NCI-H748 treated with DMSO at 0.1 percent for 48 hours (cell line): ENCODE measurements at places on chromosomes 5 and 9.

- DNase-seq: no peak
Measured at GRCh38 chr5:17282283-17283120, 65.1 kb downstream of the BASP1 start.

DNA sequence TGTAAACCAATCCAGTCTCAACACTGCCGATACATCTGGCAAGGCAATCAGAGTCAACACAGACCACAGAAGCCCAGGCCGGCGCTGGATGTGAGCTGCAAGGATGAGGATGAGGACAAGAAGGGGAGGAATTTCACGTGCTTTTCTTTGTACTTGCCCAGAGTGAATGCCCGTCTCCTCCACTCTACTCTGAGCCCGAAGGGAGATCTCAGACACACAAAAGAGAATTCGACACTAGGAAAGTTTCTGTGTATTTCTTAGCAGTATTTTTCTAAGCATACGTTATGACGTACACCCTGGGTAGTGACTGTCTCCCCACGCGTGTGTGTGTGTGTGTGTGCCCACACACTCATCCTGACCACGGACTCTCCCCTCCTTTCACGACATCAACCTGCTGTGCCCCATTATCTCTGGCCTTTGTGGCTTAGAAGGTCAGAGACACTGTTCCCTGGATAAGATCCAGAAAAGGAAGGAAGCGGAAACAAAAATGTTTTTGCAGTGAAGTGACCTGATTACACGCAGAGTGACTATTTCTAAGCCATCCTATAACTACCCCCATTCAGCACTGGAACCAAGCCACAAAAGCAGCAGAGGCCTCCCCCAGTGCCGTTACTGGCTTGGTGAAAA, 227.3 kb upstream of the DAPK1 start:
- DNase-seq: no peak

DNA sequence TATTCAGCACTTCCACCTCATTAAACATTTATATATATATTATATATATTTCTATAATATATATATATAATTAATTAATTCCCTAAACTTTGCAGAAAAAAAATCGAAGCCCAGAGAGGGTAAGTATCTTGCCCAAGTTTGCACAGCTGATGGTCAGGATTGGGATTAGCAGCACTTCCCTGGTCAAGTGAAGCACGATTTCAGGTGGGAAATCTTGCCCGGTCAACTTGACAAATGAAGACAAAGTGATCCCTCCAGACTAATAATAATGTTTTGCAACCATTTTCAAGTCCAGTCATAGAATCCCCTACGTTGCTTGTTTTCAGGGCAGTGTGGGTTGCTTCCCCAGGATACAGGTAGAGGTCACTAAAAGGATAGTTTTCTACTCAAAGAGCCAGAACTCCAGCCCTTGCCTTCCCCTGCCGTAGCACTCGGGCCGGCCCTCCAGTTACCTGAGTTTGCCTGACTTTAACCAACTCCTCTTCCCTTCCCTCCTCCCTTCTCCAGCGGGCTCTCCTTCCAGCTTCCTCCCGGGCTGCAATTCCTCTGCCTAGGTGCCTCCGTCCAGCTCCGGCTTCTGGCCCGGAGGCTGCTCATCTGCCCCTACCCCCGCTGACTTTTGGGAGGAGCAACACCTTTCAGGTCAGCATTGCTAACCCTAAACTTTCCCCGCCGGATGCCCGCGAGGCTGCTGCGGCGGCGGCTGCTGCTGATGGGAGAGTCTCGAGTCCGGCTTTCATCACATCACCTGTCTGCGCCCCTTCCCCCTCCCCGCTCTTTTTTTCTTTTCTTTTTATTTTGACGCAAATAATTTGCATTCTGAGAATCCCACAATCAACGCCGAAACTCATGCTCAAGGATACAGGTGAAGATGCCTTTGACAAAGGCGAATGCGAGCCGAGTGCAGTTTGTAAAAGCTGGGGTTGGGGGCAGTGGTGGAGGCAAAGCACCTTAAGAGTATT, 930 bp downstream of the PRLR start:
- DNase-seq: peak; percentile 93

GRCh38 chr5:156230887-156231286, 96.1 kb upstream of the SGCD start:
- DNase-seq: no peak

DNA sequence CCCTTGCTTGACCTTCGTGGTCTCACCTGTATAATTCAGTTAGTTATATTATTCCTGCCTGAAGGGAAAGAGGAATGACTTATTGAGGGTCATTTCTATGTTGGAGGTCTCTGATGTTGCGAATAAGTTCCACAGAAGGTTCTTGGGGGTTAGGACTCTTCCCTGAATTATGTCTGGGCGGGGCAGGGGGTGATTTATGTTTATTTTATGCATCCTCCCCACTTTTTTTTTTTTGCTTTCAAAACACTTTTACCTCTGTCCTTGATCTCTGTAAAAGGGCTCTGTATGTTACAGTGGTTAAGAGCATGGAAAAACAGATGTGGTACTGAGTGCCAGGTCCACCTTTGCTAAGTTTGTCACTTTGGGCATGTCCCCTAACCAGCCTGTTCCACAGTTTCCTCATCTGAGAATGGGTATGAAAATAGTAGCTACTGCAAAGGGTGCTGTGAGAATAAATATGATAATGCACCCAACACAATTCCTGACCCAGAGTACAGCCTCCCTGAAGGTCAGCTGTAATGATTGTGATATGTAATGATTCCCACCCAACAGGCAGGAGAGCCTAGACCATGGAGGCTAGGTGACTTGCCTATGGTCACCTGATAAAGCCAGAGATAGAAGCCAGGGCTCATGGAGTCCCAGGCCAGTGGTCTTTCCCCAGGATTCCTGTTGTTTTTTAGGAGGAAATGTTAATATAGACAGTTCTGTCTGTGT, 54.8 kb downstream of the SLC22A5 start:
- DNase-seq: no peak

DNA sequence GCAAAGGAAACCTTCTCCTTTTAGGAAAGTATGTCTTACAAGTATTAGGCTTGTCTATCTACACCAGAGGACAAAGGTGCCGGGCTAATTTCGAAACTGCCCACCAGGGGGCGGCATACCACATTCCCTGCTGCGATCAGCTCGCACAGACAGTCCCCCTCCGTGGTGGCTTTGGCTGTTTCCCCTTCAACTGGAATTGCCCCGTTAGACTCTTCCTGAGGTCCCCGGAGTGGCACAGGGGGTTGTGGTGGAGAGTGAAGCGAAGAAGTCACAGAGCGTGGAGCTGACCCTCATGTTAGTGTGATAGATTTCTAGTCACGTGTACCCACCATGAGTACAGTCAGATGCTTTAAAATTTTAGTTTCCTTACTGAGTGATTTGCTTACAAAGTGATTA, 17.5 kb downstream of the PTTG1 start:
- peak; percentile 85 for DNase-seq

DNA sequence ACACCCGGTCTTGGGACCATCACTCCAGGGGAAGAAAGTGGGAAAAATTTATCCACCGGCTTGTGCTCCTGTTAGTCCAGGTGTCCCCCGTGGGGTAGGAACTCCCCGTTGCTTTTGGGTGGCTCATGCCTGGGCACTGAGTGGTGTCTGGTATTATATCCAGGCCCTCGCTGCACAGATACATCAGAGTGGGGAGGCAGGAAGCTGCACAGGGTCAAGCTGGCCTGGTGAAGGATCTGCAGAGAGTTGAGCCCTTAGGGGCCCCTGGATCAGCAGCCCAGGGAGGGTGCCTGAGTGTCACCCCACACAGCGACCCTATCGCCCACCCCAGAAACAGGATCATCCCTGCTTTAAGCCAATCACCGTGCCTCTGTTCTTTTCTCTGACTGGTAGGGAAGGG, 24.4 kb upstream of the COL5A1 start:
- DNase-seq: no peak

- DNase-seq: no peak
Measured at GRCh38 chr9:21527579-21527978, 45.5 kb upstream of the IFNE start.

DNA sequence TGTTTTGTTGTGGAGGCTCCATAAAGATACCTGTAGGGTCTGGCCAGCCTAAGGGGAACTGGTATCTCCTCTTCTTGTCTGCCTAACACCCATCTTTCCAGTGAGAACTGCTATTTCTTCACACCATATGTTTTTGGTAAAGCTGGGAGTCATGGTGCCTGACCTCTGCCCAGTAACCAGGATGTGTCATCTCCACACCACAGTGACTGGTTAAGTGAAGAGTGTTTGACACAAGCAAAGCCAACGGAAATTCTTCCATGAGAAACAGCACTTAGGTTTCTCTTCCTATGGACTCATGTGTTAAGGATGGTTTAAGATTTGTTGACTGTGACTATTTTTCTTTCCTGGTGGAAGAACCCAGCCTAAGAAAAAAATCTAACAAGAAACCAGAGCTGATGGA, 111.5 kb downstream of the HTR4 start:
- DNase-seq: no peak

DNA sequence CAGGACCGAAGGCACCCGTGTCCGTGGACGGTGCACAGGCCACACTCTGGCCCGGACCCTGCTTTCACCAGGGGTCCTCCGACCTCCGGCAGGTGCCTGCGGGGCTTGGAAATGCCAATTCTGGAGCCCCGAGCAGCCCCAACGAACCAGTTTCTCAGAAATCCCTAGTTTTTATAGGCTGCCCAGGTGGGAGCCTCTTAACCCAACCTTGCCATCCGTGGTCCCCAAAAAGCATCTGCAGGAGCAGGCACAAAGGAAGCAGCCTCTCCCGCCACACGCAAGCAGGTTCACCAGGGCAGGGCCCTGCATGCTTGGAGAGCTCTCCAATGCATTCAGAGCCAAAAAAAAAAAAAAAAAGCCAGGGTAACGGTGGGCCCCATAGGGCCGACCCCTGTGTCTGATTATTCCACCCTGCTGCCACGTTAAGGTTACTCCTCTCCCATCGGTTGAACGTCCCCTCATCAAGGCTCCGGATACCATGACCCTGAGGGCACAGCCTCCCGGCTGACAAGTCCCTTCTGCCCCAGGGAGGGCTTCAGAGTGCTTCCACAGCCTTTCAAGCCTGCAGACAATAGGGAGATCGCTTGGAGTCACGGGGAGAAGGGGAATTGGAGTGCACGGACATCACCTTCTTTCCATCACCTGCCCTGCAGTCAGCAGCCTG, 796 bp upstream of the TPRN start:
- no peak for DNase-seq
